ENCODE measurements at places on chromosomes 13 and 19. TPM values are rescaled to one million over a fixed set of nuclear protein-coding genes. Genes with fewer than 3 reads are reported as not detected.

The PSG7 gene
- not detected for total RNA-seq

- no peaks in the 10 kb centered on the region for H3K36me3 ChIP-seq
- H3K27me3 ChIP-seq: no peaks in the 10 kb centered on the region
- H3K27ac ChIP-seq: no peak overlapping the region
- no peak overlapping the region for H3K4me3 ChIP-seq
Measured at GRCh38 chr19:32630338-32630737, 44.6 kb downstream of the ANKRD27 start.

The HS6ST3 gene
- total RNA-seq: not detected

DNA sequence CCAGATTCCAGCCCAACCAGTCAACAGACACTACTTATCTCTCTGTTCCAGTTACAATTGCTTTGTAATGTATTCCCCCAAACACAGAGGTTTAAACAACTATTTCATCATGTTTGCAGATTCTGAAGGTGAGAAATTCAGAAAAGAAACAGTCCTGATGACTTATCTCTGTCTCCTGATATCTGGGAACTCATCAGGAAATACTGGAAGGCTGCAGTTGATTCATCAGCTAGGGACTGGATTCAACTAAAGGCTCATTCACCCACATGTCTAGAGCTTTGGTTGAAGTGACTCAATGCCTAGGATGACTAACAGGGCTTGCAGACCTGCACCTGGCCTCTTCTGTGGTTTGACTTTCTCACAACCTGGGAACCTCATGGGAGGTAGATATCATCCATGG lies 56.6 kb upstream of the GPC6 start:
- no peaks in the 10 kb centered on the region for H3K36me3 ChIP-seq
- no peaks in the 10 kb centered on the region for H3K4me1 ChIP-seq
- no peak overlapping the region for H3K27ac ChIP-seq
- H3K27me3 ChIP-seq: no peaks in the 10 kb centered on the region

GRCh38 chr19:50501186-50501567 lies 9.8 kb downstream of the JOSD2 start:
- H3K4me1 ChIP-seq: peaks cover 19% of the 10 kb centered on the region
- DNase-seq: peak; percentile 56
- no peaks in the 10 kb centered on the region for H3K27me3 ChIP-seq
- H3K27ac ChIP-seq: no peak overlapping the region
- no peaks in the 10 kb centered on the region for H3K36me3 ChIP-seq

- H3K4me1 ChIP-seq: no peaks in the 10 kb centered on the region
- no peaks in the 10 kb centered on the region for H3K27me3 ChIP-seq
- peak; percentile 70 for DNase-seq
- H3K27ac ChIP-seq: no peak overlapping the region
Measured at GRCh38 chr19:16025108-16026101, 50.9 kb upstream of the TPM4 start.

- no peak overlapping the region for H3K27ac ChIP-seq
- no peak overlapping the region for H3K4me3 ChIP-seq
- no peaks in the 10 kb centered on the region for H3K4me1 ChIP-seq
Measured at GRCh38 chr13:61253105-61253877, 162.4 kb downstream of the PCDH20 start.

- no peaks in the 10 kb centered on the region for H3K36me3 ChIP-seq
- no peak overlapping the region for H3K4me3 ChIP-seq
- no peaks in the 10 kb centered on the region for H3K27me3 ChIP-seq
- no peak for DNase-seq
- H3K4me1 ChIP-seq: no peaks in the 10 kb centered on the region
- no peak overlapping the region for H3K27ac ChIP-seq
Measured at GRCh38 chr13:95420501-95420900, 119.2 kb upstream of the ABCC4 start.

- H3K4me3 ChIP-seq: no peak overlapping the region
- H3K4me1 ChIP-seq: no peaks in the 10 kb centered on the region
- H3K36me3 ChIP-seq: no peaks in the 10 kb centered on the region
- no peak for DNase-seq
- no peaks in the 10 kb centered on the region for H3K27me3 ChIP-seq
Measured at GRCh38 chr13:25847635-25848626, 203.9 kb downstream of the SHISA2 start.

The MEIS3 gene
- 16.2 TPM for total RNA-seq

The NBEA gene
- total RNA-seq: 0.54 TPM

All from Caco-2 (cell line).